ENCODE measurements at places on chromosomes 2 and 18.
A peak's percentile ranks its signal among the peaks of the same experiment; 100 is the strongest.

GRCh38 chr18:62288665-62289008 lies 36.5 kb upstream of the TNFRSF11A start:
- no peak for DNase-seq

DNA sequence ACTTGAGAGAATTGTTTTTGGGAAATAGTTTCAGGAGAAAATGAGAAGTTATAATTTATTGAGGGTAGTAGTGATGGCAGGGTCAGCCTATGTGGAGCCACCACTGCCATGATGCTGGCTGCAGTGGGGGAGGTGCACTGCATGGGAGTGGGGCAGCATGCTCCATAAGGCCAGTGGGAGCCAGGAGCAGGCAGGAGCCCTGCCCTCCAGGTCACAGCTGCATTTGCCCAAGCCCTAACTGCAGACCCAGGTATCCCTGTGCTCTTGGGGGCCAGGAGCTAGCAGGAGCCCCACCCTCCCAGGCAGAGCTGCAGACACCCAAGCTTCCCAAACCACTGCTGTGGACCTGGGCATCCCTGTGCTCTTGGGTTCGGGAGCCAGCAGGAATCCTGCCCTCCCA lies 757.3 kb upstream of the CRIM1 start:
- no peak for DNase-seq

- no peak for DNase-seq
Measured at GRCh38 chr2:127157114-127157513, 50.2 kb upstream of the BIN1 start.

DNA sequence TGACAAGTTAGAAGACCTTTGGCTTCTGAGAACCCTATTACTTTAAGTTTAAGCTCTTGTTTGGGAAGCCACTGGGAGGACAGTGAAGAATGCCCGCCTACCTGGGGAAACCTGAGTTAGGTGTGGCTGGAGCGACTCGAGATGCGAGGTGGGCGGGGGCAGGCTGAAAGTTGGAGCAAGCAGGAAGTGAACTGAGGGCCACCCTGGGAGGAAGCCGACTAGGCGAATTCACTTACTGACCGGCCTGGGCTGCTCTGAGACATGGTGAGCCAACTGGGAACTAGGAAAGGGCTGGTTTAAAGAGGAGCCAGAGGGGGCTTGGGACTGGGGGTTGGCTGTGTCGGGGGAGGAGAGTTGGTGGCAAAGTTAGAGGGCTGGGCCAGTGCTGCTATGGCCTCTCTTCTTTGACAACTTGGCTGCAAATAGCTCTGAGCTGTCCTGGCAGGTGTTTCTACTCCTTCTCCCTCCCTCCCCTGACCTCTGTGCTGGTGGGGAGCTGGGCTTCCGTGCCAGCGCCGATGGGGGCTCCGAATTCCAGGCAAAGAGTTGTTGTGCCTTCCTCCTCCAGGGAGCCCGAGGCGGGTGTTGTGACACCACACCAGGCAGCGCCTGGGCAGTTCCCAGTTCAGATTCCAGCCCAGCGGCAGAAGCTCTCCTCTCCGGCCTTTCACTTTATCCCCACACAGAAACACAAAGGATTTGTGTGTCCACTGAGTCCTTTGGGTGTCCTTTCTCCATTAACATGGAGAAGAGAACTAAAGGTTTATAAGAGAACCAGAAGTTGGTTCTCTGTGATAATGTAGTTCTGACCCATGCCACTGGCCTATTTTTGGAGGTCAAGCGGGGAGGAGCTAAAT lies at the start of gene VAMP8:
VAMP8 (plus strand) TSS at position 201 of the 857 bp plus-strand sequence; CDS start at position 262, 61 bp downstream.
- DNase-seq = no peak

- DNase-seq = peak; percentile 81
Measured at GRCh38 chr18:28177828-28178635, 1.1 kb upstream of the CDH2 start.

DNA sequence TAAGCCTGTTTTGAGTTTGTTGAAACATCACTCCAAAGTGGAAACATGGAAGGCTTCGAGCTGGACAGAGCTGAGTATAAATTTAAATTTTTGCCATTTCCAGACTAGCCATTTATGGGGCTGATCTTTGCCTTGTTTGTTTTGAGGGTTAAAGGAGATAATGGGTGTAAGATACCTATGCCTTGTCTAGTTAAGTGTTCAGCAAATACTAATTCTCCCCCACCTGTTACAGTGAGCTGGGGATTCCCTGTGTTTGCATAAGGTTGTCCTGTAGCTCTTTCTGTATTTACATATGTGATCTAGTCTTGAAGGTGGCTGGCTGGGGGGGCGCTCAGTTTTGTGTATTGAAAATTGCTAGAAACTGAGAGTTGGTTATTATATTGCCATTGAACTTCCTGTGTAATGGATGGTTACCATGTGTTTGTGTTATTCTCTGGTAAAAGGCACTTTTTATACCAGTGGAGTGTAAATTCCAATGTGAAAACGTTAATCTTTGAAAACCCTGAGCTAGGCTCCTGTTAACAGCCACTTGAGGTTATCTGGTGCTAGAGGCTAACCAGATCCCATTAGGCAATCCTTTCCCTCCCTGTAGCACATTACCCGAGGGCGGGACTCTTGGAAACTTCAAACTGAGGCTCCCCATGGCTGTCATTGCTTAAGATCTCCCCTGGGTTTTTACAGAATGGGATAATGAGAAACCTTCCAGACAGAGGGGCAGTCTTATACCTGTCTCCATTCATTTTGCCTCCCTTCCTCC lies 26.7 kb downstream of the TANC1 start:
- DNase-seq = no peak

- DNase-seq = peak; percentile 28
Measured at GRCh38 chr2:229270551-229271410, at the start of gene PID1. PID1 (minus strand) TSS chr2:229271287; CDS start chr2:229271043, 244 bp downstream.

- no peak for DNase-seq
Measured at GRCh38 chr18:10054366-10054765, 140.6 kb downstream of the VAPA start.

DNA sequence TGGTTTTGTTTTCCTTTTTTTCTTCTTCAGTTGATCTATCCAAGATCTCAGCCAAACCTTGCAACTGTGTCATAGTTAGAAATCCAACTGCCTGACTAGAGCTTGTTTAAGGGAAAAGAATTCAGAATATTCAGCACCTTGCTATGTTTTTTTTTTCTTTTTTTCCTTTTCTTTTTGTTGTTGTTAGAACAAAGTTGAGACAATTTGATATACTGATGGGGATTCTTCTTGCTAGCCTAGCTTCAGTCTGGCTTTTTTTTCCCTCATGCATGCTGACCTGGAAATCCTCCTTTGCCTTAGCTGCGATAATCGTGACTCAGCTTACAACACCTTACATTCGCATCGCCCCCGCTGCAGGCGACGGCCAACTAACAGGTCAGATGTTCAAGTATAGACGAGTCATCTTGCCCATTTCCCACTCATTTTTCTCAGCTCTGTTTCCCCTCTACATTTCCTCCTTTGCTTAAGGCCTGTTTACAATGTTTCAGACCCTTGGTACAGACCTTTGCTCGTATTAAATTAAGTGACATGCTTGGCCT lies 487.2 kb upstream of the RAB12 start:
- DNase-seq = no peak

DNA sequence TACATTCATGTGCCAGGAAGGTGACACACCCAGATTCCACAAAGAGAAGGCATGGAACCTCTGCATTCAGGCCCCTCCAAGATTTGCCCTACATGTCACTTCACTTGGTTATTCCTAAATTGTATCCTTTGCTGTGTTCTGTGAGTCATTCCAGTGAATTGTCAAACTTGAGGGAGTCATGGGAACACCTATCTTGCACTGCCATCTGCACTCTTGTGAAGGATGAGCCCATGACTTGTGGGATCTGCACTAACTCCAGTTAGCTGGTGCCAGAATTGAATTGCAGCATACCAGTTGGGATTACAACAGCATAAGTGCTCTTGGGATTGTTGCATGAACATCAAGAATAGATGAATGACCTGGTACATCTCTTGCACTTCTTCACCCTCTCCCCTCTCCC lies 1288.0 kb upstream of the ZEB2 start:
- no peak for DNase-seq

GRCh38 chr2:133054297-133054696 lies 384.3 kb upstream of the LYPD1 start:
- DNase-seq = no peak

- DNase-seq = no peak
Measured at GRCh38 chr2:65969161-65969560, 465.8 kb upstream of the MEIS1 start.
